ENCODE measurements at places on chromosomes 16 and 17.

DNA sequence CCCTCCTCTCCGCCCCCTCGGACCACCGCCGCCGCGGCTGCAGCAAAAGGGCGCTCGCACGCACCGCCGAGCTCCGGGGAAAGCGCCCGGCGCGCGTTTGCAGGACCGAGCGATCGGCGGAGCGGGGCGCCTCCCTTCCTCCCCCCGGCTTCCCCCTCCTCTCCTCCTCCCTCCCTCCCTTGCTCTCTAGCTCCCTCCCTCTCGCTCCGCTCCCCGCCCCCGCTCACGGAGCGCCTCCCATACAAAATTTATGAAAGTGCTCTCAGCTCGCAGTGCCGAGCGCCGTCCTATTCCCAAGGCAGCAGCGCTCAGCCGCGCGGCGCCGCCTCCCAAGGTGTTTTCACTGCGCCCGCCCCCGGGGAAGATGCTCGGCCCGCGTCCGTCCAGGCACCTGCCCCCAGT is at the start of gene RTN4RL1:
RTN4RL1 (minus strand) TSS at position 115 of the 402 bp plus-strand sequence. CDS start 469 bp downstream, outside the sequence.
- H3K4me1 ChIP-seq: no peaks in the 10 kb centered on the region
- peak within 1 kb of the TSS; percentile 65 for H3K4me3 ChIP-seq
- no peaks in the 10 kb centered on the region for H3K36me3 ChIP-seq
- H3K27ac ChIP-seq: peak within 1 kb of the TSS; percentile 85

DNA sequence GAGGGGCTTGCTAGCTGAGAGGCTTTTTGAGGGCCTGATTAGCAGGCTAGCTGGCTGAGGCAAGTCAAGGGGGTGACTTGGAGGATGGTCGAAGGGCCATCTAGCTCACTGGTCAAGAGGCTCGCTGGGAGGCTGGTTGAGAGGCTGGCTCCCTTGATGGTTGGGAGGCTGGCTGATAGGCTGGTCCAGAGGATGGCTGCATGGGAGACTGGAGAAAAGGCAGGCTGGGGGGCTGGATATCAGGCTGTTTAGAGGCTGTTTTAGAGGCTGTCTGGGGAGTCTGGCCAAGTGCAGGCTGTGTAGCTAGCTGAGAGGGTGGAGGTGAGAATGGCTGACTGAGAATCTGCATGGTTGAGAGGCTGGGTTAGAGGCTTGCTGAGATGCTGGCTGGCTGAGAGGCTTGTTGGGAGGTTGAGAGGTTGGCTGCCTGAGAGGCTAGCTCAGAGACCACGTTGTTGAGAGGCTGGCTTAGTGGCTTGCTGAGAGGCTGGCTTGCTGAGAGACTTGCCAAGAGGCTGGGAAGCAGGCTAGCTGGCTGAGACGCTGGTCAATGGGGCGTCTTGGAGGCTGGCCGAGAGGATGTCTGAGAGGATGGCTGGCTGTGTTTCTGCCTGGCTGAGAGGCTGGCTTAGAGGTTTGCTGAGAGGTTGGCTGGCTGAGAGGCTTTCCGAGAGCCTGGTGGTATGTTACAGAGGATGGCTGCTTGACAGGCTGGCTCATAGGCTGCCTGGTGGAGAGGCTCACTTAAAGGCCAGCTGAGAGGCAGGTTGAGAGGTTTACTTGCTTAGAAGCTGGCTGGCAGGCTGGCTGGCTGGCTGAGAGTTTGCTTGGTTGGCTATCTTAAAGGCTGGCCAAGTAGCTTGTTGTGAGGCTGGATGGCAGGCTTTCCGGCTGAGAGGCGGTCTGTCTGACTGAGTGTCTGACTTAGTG is 36.6 kb upstream of the ACSM2B start:
- no peak overlapping the region for H3K4me3 ChIP-seq
- H3K27me3 ChIP-seq: no peaks in the 10 kb centered on the region
- no peak for DNase-seq
- H3K4me1 ChIP-seq: no peaks in the 10 kb centered on the region
- H3K36me3 ChIP-seq: no peaks in the 10 kb centered on the region

- no peaks in the 10 kb centered on the region for H3K4me1 ChIP-seq
- H3K4me3 ChIP-seq: no peak overlapping the region
- DNase-seq: no peak
- no peaks in the 10 kb centered on the region for H3K36me3 ChIP-seq
- no peak overlapping the region for H3K27ac ChIP-seq
- no peaks in the 10 kb centered on the region for H3K27me3 ChIP-seq
Measured at GRCh38 chr17:27239046-27239445, 54.9 kb upstream of the WSB1 start.

- H3K27me3 ChIP-seq: no peaks in the 10 kb centered on the region
- DNase-seq: no peak
Measured at GRCh38 chr17:37538981-37539659, 49.4 kb downstream of the DUSP14 start.

- no peak for DNase-seq
- H3K36me3 ChIP-seq: no peaks in the 10 kb centered on the region
- H3K27me3 ChIP-seq: no peaks in the 10 kb centered on the region
- H3K27ac ChIP-seq: peak overlapping the region; percentile 99
- H3K4me1 ChIP-seq: peaks cover 18% of the 10 kb centered on the region
- peak overlapping the region; percentile 98 for H3K4me3 ChIP-seq
Measured at GRCh38 chr17:3669085-3669347, 404 bp downstream of the EMC6 start.
